Glomerular endothelial cell (primary cell): ENCODE measurements at places on chromosomes 3 and 15. TPM values are rescaled to one million over a fixed set of nuclear protein-coding genes. Genes with fewer than 3 reads are reported as not detected.

GRCh38 chr3:10432156-10432845 is 73.1 kb downstream of the ATP2B2 start:
- DNase-seq: no peak

DNAH1 gene
- 3.2 and 9.9 TPM in 2 replicates for total RNA-seq

- DNase-seq: no peak
Observed at GRCh38 chr3:156260331-156260730, 140.0 kb downstream of the KCNAB1 start.

GRCh38 chr3:127763816-127764215 is 58.5 kb downstream of the MGLL start:
- no peak for DNase-seq

DNA sequence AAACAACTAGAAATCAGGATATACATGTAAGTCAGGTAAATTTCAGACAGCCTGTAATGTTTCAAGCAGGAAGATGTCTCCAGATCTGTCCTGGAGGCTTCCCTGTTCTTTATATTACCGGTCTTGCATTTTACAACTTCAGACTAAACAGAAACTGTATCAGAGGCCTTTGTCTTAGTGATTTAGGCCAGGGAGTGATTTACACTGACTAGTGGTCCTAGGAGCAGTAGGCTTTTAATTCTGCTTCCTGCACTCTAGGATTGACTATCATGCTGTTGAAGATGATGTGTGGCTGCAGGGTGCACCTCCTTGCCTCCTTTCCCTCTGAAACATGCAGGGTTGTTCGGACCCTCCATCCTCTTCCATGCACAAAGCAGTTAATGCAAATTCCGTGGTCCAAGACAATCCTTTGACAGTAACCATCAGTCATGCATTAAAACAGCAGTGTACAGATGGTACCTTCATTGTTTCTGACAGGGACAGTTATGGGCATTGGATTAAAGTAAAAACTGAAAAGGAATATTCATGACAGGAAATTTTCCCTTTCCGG is 27.6 kb downstream of the CHRNA7 start:
- no peak for DNase-seq

SAMMSON gene
- total RNA-seq: not detected in 2 replicates

- DNase-seq: no peak
Observed at GRCh38 chr15:86010891-86011290, 68.8 kb upstream of the AGBL1 start.

SEMA5B gene
- not detected in 2 replicates for total RNA-seq

DNA sequence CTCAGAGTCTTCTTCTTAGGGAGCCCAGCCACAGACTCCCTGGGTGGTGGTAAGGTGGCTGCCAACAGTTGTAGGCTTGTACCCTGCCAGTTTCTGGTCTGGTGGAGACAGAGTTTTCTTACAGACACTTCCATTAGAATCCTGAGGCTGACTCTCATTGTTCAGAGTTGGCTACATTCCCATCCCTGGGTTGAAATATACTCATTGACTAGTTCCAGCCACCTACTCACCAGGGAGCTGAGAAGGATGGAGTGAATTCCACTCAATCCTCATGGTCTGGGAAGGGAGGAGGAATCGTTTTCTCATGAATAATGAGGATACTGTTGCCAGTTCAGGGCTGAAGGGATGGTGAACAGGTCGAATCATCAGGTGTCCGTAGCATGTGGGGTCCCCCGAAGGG is 226.5 kb upstream of the PROK2 start:
- DNase-seq: no peak

DNA sequence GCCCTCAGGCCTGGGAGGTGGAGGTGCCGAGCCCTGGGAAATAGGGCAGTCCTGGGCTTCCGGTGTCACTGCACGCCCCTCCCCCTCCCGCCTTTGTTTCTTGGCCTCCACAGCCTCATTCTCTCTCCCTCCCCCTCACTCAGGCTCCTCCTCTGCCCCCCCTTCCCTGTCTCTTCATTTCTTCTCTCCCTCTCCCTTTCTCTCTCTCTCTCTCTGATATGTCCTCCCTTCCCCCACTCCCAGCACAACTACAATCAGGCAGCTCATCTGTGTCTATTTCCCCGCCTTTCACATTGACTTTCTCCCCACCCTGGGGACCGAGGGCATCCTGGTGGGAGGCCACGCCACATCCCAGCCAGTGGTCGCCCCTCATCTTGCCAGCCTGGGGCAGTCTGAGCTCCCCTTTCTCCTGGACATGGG is 40.2 kb downstream of the IDH2 start:
- DNase-seq: no peak

GRCh38 chr15:32682569-32682968 is 35.2 kb upstream of the GREM1 start:
- no peak for DNase-seq

GRCh38 chr3:46280105-46280797 is 38.0 kb downstream of the CCR3 start:
- DNase-seq: no peak

DNA sequence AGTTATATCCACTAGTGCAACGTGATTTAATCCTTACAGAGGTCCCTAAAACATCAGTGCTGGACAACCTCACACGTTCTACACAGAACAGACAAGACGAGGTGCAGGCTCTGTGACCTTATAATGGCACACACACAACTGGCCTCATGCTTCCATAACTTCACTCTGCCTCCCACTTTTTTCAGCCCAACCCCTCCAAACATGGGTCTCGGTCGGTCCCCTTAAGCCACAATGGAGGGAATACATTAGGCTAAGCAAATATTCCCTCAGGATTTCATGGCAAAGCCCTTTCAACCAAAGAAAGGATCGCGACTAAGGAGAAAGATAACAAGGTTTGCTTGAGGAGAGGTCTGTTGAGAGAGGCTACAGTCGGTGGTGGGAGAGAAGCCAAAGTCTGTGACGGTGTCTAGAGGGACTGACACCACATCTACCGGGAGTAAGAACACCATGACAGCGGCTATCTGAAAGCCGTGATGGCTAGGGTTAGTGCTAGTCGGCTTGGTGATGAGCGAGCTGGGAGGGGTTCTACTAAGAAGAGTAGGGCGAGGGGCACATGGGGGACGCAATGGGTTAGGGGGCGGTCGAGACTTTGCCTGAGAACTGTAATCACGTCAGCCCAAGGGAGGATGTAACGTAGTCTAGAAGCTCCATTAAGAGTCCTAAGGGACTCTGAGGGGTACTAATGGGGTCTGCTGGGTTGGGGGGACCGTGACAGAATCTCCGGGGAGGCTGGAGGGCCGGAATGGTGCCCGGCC is 1.0 kb downstream of the MYO9A start:
- no peak for DNase-seq

GRCh38 chr3:48694610-48695392 is 9.1 kb upstream of the NCKIPSD start:
- DNase-seq: no peak
